ENCODE measurements at places on chromosomes 5 and 9.

GRCh38 chr5:123559434-123559775, 47.4 kb downstream of the CSNK1G3 start:
- no peak for DNase-seq

DNA sequence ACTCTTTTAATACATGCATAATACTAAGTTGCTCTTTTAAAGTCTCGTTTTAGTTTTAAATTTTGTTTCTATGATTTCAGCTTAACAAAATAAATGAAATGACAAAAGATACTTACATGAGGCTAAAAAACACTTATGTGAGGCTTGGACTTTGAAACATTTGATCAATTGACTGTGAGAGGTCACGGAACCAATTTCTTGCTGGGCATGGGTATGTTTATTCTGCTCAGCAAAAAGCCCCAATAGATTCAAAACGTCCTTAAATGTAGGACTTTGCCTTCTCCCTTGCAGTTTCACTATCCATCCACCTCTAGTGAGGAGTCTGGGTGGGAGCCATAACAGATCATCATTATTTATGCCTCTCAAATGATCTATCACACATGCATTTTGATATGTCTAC, 191.9 kb downstream of the ZSWIM6 start:
- no peak for DNase-seq

DNA sequence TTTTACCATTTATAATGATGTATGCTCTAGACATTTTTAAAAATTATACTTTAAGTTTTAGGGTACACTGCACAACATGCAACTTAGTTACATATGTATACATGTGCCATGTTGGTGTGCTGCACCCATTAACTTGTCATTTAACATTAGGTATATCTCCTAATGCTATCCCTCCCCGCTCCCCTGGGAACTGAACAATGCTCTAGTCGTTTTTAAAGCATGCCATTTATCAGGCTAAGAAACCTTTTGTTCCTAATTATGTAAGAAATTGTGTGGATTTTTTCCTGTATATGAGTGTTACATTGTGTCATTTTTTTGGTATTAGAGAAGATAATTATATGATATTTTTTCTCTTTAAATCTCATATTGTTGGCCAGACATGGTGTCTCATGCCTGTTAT, 72.8 kb upstream of the SGCD start:
- DNase-seq, result no peak

GRCh38 chr5:88724201-88724600, 158.8 kb downstream of the MEF2C start:
- DNase-seq, result no peak

DNA sequence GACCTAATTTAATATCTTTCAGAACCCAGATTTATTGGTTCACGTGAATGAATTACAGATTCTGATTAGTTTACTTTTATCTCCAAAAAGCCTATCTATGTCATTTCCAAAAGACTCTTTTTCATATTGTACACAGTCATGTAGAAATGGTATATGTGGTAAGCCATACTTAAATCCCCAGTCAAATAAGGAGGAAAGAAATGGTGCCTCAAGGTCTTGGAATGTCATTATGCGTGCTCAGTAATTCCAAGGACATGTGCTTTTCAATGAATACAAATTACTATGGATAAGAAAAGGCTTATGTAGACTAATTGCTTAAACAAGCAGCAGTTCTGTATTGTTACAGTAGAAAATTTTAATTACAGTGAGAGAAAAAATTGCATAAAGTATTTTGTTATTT, 64.1 kb upstream of the TYRP1 start:
- DNase-seq, result no peak

Measured in hypothalamus (tissue), 51 donors.